NCI-H1436 treated with DMSO at 0.1 percent for 48 hours (cell line): ENCODE measurements at places on chromosomes 12 and 14.

DNA sequence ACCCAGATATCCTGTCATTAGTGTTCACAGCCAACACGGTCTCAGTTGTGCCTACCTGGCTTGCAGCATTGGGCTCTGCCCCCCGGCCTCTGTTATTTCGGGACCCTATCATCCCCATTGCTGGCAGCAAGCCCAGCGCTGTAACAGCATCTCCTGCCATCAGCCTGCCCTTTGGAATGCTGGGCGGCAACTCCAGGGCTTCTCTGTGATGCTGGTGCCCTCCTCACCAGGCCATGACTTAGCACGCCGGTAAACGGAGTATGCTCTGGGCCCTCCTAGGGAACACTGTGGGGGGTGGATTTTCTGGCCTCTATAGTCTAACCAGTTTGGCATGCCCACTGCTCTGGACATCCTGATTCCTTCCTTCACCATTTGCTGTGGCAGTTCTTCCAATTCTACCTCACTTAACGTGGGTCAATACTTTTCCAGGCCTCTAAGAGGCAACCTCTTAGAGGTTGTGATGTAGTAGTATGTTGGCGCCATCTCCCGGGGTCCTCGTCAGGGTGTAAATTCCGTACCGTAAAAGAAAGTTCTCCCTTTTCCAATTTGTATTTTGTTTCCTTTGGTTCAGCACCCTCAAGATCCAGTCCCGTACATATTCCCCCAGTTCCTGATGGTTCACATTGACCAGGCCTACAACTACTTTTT lies 80.0 kb downstream of the SINHCAF start:
- no peak for DNase-seq

GRCh38 chr14:85124631-85125290 lies 405.2 kb upstream of the FLRT2 start:
- DNase-seq: no peak

- DNase-seq: no peak
Observed at GRCh38 chr12:87441511-87441910, 587.7 kb downstream of the C12orf50 start.

GRCh38 chr14:59849411-59850130 lies 21.0 kb downstream of the RTN1 start:
- DNase-seq: no peak

- no peak for DNase-seq
Observed at GRCh38 chr12:107159384-107159900, 66.1 kb upstream of the CRY1 start.

GRCh38 chr12:101596172-101596571 lies 1.4 kb downstream of the MYBPC1 start:
- no peak for DNase-seq

DNA sequence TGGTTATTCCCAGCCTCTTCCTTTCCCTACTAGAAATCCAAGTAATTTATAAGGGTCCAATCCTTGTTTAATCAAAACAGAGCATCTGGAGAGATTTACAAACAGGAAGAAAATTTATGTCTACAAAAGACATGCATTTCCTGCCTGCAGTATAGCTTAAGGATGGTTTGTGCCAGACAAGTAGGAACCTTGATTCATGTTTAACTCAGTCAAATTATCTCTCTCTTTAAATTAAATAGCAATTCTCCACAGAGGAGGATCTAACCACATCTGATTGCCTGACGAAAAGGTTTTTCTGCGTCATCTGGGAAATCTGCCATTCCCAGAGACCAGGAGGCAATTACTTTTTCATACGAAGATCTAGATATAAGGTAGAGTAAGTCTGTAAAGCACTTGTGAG lies 105.2 kb downstream of the ZFC3H1 start:
- DNase-seq: no peak

DNA sequence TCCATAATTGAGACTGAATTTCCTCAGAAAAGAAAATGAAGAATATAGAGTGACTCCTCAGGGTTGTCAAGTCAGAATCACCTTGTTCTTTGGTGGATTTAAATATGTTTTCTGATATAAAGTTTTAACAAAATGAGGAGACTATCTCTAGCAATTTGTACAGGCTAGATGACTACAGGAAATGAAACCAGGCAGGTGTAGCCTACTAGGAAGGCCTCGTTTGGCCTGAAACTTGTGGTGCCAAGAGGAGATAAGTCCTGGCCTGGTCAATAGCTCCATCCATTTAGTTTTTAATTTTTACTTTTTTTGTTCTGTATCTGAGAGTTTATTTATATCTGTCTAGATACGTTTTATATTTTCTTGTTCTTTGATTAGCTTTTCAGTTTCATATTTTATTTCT lies 41.5 kb downstream of the SNAPC1 start:
- no peak for DNase-seq

GRCh38 chr12:129075460-129076208 lies 222.4 kb downstream of the GLT1D1 start:
- DNase-seq: no peak

- DNase-seq: no peak
Observed at GRCh38 chr12:120978296-120979219, at the start of gene HNF1A. HNF1A (plus strand) TSS chr12:120978543; CDS start chr12:120978769, 226 bp downstream.

DNA sequence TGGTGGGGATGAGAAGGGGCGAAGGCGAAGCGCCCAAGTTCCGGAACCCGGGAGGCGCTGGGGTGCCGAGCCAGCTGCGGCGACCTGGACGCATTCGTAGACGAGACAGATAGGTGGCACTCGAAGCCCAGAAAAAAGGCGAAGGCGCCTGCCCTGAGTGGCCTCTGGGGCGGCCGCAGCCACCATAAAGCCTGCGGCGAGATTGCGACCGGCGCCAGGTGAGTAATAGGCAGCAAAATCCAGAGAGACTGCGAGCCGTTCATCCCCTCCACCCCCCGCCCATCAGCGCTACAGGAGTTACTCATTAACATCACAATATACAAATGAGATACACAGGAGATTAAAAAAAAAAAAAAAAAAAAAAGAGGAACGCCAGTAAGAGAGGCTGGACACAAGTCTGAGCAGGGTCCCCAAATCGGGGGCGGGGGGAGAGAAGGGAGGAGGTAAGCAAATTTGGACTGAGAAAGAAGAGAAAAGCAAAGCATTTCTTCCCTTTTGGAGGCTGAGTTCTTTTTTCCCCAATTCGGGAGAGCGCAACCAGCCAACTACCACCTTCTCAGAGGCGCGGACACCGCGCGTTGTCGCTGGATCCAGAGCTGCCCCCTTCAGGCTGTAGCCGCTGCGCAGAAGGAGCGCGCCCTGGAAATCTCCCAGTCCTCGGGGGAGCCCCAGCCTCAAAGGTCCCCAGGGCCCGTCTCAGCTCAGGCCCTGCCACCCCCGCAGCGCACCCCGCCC lies 15.7 kb downstream of the TBX3 start:
- no peak for DNase-seq

DNA sequence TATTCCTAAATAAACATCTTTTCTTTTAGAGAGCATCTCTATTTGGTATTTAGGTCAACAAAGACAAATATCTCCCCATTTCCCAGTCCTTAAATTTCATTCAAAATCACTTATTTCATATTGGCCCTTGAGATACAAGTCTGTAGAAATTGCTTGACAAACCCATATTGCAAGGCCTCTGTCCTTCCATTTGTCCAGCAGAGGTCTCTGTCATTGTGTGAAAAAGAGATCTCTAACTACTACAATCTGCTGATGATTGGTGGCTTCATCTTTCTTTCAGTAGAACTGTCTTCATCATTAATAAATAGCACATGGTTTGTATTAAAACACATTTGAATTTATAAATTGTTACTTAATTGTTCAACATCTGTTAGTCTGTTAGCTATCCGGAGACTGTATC lies 252.6 kb downstream of the ACSS3 start:
- DNase-seq: no peak

DNA sequence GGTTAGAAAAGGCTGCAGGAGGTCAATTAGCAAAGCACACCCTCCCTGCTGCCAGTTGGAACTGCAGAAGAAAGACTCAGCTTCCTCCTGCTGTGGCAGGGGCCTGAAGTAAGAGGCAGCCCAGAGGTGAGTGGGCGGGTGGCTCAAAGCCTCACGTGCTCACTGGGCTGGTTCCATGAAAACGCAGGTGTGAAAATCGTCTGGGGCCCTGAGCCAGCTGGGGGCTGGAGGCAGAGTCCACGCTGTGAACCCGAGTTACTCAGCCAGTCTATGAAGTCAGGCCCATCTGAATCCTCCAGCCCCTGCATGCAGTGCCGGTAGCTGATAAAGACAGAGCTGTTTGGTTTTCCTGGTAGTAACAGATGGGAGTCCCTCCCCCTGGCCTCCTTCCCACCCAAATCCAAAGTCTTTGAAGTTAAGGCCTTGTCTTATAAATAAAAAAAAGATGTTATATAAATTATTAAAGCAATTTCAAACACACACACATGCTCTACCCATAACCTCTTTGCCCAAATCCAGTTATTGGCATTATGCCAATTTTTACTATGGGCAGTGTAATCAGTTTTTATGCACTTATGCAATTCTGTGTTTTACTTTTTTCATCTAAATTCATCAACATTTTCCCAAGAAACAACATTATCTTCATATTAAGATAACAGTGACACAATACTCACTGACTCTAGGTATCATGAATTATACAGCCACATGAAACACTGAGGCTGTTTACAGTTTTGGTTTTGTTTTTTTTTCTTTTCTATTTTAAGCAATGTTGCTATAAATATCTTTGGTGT lies 57.9 kb upstream of the PNMA1 start:
- DNase-seq: no peak

- no peak for DNase-seq
Observed at GRCh38 chr14:33762161-33762851, 188.6 kb downstream of the EGLN3 start.
